ENCODE measurements at places on chromosomes 5 and 9.

DNA sequence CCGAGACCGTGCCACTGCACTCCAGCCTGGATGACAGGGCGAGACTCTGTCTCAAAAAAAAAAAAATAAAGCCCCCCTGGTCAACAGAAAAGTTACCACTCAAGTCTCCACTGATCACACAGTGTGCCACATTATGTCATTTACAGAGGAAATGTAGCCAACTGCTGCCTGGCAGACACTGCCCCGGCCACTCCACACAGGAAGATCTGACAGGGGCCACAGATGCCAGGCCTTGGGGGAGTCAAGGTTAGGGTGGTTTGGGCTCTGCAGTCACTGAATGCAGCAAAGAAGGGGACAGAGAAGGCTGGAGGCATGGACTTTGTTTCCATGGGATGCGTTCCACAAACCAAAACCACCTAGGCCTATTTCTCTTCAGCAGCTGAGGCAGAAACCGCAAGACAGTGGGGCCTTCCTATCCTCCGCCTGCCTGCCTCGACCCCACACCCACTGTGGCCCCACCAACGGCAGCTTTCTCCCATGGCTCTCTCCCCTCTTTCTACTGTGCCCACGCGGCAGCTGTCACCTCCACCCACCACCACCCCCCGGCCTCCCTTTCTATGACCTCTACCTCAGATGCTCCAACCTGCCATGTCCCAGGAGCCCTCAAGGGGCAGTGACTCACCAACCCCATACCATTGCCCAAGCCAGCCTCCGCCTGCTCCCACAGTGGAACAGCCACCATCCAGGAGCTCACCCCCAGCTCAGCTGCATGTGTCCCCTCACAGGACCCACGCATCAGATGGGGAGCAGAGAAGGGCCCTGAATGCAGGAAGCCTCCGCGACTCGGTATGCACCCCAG lies 12.4 kb downstream of the IPPK start:
- no peak for DNase-seq

GRCh38 chr5:179599973-179600372 lies 23.5 kb downstream of the HNRNPH1 start:
- DNase-seq, result no peak

DNA sequence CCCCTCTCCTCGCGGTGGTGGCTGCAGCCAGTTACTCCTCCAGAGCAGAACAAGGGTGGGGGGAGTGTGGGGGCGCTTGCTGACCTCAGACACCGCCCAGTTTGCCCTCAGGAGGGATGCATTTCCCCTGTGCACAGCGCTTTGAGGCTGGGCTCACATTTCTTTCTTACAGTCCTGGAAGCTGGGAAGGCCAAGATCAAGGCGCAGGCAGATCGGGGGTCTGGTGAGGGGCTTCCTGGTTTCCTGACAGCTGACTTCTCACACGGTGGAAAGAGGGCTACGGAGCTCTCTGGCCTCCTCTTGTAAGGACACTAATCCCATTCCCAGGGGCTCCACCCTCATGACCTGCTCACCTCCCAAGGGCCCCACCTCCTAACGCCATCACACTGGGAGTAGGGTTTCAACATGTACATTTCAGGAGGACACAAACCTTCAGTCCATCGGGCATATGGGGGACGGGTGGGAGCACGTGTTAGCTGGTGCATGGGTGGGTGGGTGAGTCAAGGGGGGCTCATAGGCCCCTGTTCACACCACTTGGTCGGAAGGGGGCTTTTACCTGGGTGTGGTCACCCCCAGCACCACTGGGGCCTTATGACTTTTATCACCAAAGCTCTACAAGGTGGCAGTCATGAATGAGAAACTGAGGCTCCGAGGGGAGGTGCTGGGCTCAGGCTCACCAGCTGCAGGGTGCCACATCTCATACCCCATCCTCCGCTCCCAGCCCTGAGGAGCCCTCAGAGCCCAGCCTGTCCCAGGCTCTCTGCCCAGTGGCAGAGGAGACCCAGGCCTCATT lies 7.7 kb upstream of the SCGB3A1 start:
- no peak for DNase-seq

DNA sequence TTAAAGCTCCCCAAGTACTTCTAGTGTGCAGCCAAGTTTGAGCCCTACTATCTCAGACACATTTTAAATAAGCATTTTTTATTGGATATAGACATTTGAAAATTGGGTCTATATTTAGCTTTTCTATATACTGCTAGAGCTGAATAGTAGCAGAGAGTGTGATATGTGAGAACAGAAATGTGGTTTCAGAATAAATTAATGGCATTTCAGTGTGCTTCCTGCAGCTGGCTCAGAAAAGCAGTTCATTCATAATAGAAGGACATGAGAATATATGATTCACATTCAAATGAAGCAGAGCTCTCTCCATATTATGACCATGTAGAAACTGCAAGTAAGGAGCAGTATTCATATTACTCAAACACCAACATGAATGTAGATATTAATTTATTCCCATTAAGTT lies 464.0 kb downstream of the PTPRD start:
- DNase-seq, result no peak

GRCh38 chr5:73740274-73740790 lies 114.3 kb downstream of the ARHGEF28 start:
- DNase-seq, result no peak

GRCh38 chr5:77999399-77999798 lies 223.3 kb upstream of the TBCA start:
- DNase-seq, result no peak

DNA sequence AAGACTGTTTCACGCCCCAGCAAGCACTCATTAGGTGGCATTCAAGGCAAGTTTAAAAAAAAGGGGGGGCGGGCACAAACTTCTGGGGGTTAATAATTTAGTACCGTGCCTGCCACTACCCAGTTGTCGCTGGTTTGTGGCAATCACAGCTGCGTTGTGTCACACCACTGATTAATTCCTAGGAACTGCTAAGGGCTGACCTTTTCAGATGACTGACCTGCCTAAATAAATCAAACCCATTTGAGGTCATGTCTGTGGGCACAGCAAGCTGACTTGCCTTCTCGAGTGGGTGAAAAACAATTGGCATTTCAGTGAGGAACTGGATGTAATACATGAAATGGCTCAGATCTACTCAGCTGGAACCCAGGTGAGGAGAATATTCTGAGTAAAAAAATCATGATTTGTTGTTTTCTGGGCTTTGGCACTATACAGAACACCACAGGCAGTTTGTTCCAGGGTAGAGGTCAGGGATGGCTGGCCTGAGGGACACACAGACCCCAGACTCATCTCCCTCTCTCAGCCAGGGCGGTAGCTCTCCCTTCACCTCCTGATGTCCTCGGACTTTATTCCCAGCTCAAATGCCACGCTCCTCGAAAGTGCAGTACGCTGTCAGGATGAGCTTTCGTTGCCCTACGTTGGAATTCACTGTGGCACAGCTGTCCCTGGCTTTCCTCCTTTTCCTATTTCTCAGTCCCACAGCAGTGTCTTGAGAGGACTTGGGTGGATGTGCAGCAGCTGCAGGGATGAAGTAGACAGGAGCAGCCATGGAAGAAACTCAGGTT lies 15.5 kb upstream of the MGAT1 start:
- no peak for DNase-seq

- DNase-seq, result peak; percentile 46
Observed at GRCh38 chr5:134070725-134071613, 43.5 kb upstream of the TCF7 start.

- no peak for DNase-seq
Observed at GRCh38 chr9:120477534-120478001, 102.4 kb downstream of the CDK5RAP2 start.

- no peak for DNase-seq
Observed at GRCh38 chr5:2841208-2841607, 89.7 kb upstream of the IRX2 start.

- DNase-seq, result peak; percentile 40
Observed at GRCh38 chr5:36606428-36607113, at the start of gene SLC1A3. TSS of gene SLC1A3 (plus strand) at chr5:36606606. CDS start at chr5:36608424, 1,818 bp downstream.

DNA sequence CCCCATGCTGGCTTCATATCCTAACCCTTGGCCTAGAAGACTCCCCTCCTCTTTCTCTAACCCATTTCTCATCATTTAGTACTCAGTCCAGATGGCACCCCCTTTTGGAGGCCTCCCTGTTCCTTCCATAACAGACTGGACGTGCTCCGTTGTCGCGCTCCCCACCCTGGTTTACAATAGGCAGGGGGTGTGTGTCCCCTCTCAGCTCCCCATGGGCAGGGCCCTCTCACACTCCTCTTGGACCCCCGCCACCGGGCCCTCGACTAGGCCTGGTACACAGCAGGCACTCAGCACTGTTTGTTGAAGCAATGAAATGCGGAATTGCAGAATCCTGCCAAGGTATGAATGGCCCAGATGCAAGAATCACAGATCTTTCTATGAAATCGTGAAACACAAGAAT lies 227.4 kb downstream of the FSTL4 start:
- DNase-seq, result no peak

DNA sequence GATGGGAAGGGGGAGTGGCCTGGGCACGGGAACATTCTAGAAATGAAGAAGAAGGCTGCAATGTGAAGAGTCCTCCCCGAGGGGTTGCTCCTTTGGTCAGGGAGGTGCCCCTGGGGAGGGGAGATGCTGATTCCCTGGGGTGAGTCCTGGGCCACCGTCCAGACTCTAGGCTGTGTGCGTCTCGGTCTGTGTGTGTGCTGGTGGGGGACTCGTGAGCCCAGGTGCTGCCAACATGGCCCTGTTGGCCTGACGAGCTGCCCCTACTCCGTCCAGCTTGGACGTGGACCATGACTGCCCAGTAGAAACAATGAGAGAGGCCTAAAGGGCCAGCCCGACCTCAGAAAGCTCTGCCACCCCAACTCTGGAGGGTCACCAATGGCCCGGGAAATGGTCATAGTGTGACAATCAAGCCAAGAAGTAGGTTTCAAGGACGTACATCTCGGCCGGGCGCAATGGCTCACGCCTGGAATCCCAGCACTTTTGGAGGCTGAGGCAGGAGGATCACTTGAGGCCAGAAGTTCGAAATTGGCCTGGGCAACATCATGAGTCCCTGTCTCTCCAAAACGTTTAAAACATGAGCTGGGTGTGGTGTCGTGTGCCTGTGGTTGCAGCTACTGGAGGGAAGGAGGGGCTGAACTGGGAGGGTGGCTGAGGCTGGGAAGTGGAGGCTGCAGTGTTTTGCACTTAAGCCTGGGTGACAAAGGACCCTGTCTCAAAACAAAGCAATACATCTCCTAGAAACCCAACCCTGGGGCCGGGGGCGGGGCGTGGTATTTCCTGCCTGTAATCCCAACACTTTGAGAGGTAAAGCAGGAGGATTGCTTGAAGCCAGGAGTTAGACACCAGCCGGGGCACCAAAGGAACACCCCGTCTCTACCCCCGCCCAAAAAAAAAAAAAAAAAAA lies 17.0 kb downstream of the LHX3 start:
- no peak for DNase-seq

- DNase-seq, result no peak
Observed at GRCh38 chr5:169970911-169971765, 9.2 kb downstream of the INSYN2B start.

GRCh38 chr5:61306531-61307131 lies 25.4 kb upstream of the ZSWIM6 start:
- DNase-seq, result no peak

GRCh38 chr5:34585601-34586104 lies 70.5 kb upstream of the RAI14 start:
- DNase-seq, result no peak

GRCh38 chr5:157108976-157109375 lies at the start of gene HAVCR2:
TSS of gene HAVCR2 (minus strand) at chr5:157109044. CDS start at chr5:157108983, 61 bp downstream.
- peak; percentile 21 for DNase-seq

GRCh38 chr5:125409234-125409860 lies 662.9 kb upstream of the ZNF608 start:
- no peak for DNase-seq

- DNase-seq, result no peak
Observed at GRCh38 chr9:85703398-85703797, 38.4 kb downstream of the AGTPBP1 start.

GRCh38 chr5:68077349-68077894 lies 138.1 kb upstream of the PIK3R1 start:
- DNase-seq, result no peak

DNA sequence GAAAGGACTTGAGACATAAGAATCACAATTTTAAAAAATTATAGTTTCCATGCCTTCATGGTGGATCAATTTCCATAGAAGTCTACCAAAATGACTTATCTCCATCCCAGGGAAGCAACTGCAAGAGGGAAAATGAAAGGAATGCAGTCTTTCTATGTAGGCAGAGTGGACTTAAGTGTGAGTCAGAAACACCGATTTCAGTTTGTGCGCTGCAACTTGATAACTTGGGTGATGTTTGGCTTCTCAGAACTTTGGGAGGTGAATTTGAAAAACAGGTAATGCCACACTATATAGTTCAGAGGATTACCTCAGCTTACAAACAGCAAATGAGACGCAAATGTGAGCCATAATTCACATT lies 708 bp upstream of the CSNK1G3 start:
- DNase-seq, result no peak

DNA sequence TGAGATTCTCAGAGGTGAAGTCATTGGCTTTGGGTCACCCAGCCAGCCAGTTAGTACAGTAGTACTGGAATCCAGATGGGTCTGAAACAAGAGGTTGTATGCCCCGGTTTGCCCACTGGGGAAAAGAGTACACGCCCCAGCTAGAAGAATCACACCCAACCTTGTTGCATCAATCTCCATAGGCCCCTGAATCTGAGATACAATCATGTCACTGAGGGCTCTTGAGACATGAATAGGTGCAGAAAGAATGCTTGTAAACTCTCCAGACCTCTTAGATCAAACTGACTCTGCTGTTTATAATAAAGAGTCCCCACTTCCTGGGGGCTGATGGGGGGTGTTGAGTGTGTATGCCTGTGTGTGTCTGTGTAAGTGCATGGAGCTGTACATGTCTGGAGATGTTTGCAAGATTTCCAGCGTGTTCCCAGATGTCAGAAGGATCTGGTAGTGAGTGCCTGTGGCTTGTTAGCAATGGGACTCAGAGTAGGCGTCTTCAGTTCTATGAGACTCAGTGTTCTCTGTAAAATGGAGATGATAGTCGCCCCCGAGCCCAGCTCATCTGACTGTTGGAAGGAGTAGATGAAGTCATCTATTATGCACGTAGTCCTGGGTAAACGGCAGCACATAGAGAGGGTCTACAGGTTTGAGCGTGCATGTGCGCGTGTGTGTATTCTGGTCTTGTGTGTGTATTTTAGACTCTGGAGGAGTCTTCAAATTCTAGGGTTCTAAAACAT lies 48.2 kb downstream of the COL27A1 start:
- DNase-seq, result no peak

GRCh38 chr5:176667637-176668036 lies 20.4 kb downstream of the TSPAN17 start:
- no peak for DNase-seq

DNA sequence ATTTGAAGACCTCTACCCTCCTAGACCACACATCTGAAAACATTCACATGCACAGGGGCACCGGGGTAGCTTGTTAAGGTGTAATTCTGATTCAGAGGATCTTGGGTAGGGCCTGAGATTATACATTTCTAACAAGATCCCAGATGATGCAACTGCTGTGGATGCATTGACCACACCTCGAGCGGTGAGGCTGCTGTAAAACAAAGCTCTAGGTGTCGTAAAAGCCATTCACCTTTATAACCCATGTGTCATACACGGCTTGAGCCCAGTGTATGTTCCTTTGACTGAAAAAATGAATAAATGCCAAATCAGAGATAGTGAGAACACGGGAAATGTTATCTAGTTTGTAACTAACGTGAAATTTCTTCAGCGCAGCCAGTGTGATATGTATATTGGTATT lies 1578.2 kb upstream of the WWC1 start:
- DNase-seq, result no peak

GRCh38 chr5:116382874-116383266 lies 191.8 kb downstream of the SEMA6A start:
- DNase-seq, result no peak

- DNase-seq, result no peak
Observed at GRCh38 chr9:37730256-37730655, 23.3 kb upstream of the TRMT10B start.
